ENCODE measurements at places on chromosomes 11 and 22.

GRCh38 chr22:46352691-46353386, 17.3 kb downstream of the TRMU start:
- DNase-seq = no peak

- no peak for DNase-seq
Observed at GRCh38 chr11:88100151-88100550, 75.1 kb downstream of the RAB38 start.

DNA sequence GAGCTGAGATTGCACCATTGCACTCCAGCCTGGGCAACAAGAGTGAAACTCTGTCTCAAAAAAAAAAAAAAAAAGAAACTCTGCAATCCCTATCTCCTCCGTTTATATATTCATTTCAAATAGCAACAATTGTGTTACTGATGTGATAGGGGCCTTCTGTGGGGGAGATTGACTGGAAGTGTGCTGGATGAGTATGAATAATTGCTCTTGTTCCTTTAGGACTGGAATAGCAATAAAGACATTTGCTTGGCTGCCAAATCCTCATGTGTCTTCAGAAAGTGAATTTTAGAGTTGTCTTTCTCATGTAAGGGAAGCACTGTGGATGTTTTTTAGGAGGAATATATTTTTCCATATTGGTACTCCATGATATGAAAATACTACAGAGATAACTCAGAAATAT, 21.1 kb upstream of the ME3 start:
- DNase-seq = no peak

- no peak for DNase-seq
Observed at GRCh38 chr11:88208745-88209144, 33.5 kb upstream of the RAB38 start.

DNA sequence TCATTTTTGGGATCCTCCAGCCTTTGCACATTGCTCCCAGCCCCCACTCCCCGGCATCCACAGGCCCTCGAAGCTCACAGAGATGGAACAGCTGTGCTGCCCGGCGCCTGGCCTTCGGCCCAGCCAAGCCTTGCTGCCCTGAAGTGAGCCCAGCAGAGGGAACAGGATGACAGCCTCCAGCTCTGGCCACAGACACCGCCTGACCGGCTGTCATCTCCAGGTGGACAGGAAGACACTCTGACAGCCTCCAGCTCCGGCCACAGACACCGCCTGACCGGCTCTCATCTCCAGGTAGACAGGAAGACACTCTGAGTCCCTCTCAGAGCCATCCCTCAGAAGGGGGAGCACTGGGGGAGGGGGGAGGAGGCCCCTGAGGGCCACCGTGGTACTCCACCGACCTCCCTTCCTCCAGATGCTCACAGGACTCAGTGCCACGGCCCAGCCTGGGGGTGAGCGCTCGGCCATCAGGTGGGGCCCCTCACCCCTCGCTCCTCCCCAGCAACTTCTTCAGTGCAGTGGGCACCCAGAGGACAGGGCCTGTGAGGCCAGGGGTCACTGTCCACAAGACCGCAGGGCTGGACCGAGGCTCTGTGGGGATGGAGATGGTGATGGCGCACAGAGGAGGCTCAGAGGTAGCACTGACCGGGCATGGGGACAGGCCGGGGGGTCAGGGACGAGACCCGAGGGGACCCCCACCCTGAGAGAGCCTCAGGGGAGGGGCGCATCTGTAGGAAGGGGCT, 58.6 kb downstream of the BRD1 start:
- DNase-seq = peak; percentile 7

GRCh38 chr11:103789952-103790351, 246.5 kb upstream of the DDI1 start:
- no peak for DNase-seq

GRCh38 chr11:132057266-132057665, 686.9 kb downstream of the NTM start:
- no peak for DNase-seq

DNA sequence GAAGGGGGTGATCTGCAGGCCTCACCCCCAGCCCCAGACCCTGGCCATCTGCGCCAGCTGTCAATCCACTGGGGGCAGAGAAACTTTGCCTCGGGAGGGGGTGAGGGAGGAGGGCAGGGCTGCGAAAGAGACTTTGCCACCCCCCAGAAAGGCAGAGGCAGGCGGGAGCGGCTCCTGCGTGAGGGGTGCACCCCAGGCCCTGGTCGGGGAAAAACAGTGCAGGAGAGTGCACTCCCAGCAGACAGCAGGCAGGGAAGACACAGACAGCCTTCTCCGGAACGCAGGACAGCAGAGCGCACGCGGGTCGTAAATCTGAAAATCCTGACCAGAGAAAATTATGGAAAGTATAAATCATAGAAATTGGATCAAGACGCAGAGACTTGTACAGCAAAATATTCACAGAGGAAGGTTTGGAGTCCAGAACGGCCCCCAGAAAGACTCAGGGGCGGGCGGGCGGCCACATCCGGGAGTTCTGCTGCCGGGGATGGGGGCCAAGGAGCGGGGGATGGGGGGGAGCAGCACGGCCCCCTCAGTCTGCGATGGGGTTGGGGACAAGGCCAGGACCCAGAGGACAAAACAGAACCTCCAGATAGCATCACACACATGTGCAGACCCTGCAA, 8.0 kb upstream of the MRPL23 start:
- DNase-seq = no peak

DNA sequence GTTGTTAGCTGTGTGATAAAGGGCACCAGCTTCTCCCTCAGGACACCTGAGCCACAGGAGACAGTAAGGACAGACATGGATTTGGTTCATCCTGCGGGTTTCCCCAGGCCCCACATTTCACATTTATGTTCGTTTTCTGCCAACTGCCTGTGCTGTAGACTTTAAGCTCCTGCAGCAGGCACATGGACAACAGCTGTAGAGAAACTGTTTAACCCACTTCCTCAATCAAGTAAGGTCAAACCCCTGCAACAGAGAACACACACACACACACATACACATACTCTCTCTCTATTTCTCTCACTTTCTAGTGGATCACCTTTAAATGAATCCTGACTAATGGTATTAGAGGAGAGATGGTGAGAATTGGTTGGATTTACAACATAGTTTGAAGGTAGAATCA, 90.7 kb downstream of the C11orf87 start:
- DNase-seq = no peak

DNA sequence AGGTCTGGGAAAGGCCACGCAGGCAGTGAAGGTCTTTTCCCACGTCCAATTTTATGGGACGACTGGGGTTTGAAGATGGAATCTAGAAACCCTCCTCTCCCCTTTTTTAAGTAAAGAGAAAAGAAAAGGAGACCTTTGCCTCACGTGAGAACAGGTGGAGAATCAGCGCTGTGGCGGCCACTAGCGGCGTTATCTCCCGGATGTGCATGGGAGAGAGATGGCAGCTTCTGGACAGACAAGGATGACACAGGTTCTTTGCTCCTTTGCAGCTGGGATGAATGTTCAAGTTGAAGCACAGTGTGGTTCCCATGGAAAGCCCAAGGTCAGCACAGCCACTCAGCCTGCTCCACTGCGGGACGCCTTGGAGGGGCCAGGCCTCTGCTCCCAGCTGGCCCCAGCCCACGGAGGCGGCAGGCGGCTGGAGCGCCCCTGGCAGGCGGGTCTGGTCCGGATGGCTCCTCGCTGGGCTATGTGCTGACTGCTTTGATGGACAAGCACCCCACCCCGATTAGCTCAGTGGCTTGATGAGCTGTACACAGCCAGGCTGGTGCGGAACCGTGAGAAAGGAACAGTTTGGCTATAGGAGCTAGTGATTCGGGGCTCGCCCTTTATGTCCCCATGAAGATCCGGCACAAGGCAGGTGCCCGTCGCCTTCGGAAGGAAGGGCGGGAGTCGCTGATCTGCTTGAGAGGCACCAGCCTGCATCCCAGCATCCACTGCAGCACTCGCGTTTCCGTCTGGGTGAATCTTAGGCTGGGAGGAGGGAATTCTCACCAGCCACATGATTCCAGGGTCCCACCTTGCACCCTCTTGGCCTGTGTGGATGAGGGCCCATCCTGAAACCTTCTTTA, 14.5 kb upstream of the BID start:
- no peak for DNase-seq

GRCh38 chr22:36871669-36872081, 10.9 kb downstream of the NCF4 start:
- DNase-seq = no peak

- peak; percentile 98 for DNase-seq
Observed at GRCh38 chr11:19374151-19374569, 133.4 kb upstream of the E2F8 start.

GRCh38 chr22:19612866-19613572, 88.8 kb upstream of the CLDN5 start:
- DNase-seq = no peak

GRCh38 chr11:13686776-13687175, 18.3 kb downstream of the FAR1 start:
- no peak for DNase-seq

Data from HFFc6 (cell line).